ENCODE measurements at places on chromosomes 12 and 14.

GRCh38 chr12:67988601-67989021 is 636 bp upstream of the IFNG-AS1 start:
- peak; percentile 65 for DNase-seq

DNA sequence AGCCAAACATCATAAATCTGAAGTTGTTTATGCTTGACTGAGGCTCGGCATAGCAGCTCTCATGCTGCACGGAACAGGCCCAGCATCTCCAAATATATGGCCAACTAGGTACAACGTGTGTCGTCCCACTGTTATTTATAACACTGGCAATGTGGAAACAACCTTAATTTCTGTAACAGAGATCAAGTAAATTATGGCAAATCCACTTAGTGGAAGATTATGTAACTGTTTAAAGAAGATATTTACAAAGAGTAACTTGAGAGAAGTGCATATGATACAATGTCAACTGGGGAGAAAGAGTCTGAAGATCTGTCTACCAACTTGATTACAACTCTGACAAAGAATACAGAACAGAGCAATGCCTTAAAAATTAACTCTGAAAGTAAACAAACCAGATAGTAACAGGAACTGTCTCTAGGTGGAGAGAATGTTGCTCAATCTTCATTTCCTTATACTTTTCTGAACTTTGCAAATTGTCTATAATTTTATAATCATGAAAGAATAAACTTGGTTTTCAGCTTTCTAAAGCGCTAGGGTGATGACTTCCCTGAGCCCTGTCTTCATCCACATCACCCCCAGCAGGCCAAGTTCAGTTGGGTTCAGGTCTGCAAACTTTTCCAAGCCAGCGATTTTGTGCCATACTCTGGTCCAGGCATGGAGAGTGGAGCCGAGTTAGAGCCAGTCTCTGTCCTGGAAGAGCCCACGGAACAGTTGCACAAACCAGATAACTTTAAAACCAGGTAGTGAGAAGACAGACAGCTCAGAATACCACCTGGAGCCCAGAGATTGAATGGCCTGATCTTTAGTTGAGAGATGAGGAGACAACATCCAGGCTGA is 44.3 kb upstream of the BDKRB2 start:
- no peak for DNase-seq

DNA sequence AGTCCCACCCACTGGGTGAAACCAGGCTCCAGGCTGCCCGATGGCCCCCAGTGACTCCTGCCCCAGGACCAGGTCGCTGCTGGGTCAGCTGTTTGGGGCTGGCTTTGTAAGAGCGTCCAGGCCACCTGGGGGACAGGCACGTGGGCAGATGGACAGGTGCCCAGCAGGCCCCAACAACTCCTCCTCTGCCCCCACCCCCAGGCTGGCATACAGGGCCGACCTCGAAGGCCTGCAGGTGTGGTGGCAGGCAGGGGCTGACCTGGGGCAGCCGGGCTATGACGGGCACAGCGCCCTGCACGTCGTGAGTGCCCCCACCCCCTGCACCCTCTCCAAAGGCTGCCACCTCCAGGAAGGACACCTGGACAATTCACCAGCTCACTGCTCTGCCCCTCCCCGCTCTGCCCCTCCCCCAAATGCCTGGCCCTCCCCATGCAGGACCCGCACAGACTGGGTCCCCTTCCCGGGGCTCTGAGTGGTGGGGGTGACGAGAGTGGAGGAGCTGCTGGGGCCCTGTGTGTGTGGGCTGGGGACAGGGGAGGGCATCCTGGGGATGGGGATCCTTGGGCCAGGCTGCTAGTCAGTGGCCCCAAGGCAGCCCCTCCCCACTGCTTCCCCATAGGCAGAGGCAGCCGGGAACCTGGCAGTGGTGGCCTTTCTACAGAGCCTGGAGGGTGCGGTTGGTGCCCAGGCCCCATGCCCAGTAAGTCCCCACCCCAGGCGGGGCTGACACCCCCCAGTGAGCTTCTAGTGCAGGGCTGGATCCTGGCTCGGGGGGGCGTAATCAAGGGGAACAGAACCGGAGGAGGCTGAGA is 26.0 kb downstream of the ASPG start:
- no peak for DNase-seq

- DNase-seq: no peak
These were observed 11.8 kb downstream of the MTERF2 start for GRCh38 chr12:106975098-106975497.

All from Karpas-422 (cell line).